Parietal lobe (tissue), 2 donors: ENCODE measurements at places on chromosomes 2 and 18. TPM values are rescaled to one million over a fixed set of nuclear protein-coding genes. Genes with fewer than 3 reads are reported as not detected.

CYTIP gene
- 2.5 TPM for total RNA-seq

RAB27B gene
- 17.2 TPM for total RNA-seq

CCDC148 gene
- 15.7 TPM for total RNA-seq

DNAJC27 gene
- 18.5 TPM for total RNA-seq

KCNF1 gene
- 21.6 TPM for total RNA-seq
